ENCODE measurements at places on chromosomes 3 and 15.
A peak's percentile ranks its signal among the peaks of the same experiment; 100 is the strongest.

DNA sequence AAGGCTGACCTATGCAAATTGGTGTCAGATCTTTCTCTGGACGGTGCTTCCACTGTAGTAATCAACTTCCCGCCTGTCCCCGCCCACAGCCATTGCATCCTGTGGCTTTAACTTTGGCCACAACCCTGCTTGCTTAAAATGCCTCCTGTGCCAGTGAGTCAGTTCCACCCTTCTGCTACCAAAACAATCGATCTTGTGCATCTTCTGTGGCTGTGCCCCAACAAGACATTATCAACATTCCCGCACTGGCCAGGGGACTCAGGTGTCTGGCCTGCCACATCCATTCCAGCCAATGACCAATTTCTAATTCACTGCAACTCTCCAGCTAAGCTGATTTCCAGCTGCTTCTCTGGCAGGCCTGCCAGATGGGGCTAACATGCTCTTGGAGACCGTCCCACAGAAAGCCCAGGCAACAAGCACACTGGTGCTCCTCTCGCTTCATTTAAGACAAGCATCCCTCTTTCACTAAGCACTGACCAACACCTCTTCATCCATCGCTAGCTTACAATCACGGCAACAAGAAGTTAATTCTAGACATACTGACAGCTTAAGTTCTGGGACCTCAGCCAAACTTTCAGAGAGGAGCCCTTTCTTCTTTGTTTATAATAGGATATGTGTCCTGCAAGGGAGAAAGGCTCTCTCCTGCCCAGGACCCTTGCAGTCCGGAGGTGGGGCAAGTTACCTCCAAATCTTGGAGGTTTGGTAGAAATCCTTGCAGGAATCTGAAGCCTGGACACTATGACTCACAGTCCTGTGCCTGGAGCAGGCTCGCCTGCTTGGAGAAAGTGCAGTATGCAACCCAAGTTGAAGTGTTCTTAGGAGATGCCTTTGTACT is 6.7 kb downstream of the CA12 start:
- peak; percentile 63 for DNase-seq

GRCh38 chr3:133130168-133130567 is 92.0 kb downstream of the TMEM108 start:
- peak; percentile 50 for DNase-seq

- no peak for DNase-seq
Measured at GRCh38 chr3:65999606-66000005, 39.1 kb downstream of the MAGI1 start.

GRCh38 chr3:42763021-42763420 is 10.0 kb downstream of the CCDC13 start:
- DNase-seq, result no peak

All from astrocyte of the cerebellum (primary cell).